ENCODE measurements at places on chromosomes 1 and 21. TPM values are rescaled to one million over a fixed set of nuclear protein-coding genes. Genes with fewer than 3 reads are reported as not detected.
A peak's percentile ranks its signal among the peaks of the same experiment; 100 is the strongest.

The NR1I3 gene
- not detected for total RNA-seq

DNA sequence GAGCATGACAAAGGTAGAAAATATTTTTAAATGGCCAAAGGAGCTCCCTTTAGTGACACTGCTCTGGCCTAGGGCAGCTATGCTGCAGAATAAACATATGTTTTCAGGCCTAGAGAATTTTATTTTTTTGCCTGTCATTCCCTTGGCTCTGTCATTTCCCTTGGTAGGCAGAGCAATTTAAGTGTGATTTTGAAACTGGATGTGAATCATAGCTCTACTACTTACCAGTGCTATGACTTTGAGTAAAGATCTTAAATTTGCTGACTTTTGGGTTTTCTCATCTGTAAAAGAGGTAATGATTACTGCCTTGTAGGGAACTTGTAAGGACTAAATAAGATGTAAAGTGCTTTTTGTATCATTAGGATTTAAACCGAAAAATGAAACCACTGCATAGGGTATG lies 189.0 kb upstream of the ZRANB2 start:
- no peak for DNase-seq

GRCh38 chr1:25691211-25691610 lies 74.6 kb downstream of the MAN1C1 start:
- DNase-seq: no peak

DNA sequence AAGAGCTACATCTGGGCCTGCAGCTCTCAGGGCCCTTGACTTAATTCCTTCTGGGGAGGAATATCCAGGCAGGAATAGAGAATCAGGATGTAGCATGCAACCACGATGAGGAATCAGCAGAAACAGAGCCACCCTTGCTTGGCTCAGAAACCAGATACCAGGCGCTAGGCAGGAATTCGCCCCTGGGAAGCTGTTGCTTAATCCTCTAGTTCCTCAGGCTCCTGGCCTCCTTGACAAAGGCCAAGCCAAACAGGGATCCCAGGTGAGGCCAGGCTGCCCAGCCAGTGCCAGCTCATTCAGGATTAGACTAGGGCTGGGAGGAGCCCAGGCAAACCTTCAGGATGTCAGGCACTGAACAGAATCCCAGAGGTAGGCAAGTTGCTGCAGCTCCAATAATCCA lies 48.2 kb upstream of the IRF2BP2 start:
- no peak for DNase-seq

- no peak for DNase-seq
Measured at GRCh38 chr1:93120614-93121013, 41.5 kb downstream of the MTF2 start.

- no peak for DNase-seq
Measured at GRCh38 chr1:236280438-236281197, 1.1 kb downstream of the ERO1B start.

DNA sequence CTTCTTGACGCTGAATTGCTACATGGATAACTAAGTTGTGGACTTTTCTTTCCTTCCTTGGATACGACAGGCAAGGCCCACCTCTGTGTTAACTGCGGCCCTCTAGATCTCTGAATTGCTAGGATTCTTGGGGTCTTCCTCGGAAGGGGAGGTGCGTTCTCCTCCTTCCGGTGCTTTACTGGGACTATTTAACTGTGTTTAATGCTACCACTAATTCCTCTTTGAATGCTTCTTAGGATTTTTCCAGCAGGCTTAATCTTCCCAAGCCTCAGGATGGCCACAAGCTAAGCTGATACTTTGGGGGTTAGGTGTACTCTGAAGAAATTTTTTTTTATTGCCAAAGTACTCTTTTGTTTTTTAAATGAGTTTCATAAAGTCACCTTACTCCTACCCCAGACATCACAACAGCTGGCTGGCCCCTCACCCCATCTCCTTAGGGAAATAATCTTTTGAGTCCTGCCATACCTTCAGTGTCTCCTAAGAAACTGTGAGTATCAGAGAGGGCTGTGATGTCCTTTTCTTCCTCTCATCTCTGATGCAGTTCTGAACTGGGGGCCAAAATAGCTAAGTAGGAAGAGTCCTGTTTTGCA lies 21.4 kb downstream of the KIRREL1 start:
- no peak for DNase-seq

DNA sequence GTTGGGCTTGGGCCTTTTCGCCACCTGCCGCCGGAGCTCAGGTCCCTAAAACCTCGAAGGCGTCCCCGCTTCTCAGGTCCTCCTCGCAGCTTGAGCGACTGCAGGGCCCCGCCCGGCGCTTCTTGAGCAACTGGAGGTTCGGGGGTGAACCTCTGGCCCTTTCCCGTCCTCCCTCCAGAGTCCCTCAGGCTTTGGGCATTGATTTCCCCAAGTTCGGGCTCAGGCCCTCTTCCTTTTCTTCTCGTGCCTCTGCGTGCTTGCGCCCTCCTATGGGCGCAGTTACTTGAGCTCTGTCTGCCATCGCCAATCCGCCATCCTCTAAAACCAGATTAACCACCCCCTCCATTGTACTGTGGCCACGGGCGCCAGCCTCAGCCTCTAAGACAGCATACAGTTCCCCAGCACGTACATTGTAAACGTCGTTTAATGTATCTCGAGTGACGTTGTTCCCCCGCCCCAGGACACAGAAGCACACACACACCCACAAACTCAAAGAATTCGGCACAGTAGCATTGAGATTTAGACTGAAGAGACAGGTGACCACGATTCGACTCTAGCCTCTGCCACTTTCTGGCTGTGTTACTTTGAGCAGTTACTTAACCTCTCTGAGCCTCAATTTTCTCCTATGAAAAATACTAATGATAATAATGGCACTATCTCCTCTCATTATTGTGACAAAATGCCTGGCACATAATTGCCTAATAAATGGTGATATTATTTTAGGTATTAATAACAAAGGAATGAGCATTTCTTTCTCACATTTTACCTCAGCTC lies 22.6 kb downstream of the BTG2 start:
- peak; percentile 23 for DNase-seq

Measured in skin of body (tissue), 3 donors.